Left ventricle myocardium inferior (tissue), 1 donor: ENCODE measurements at places on chromosomes 16 and 17. TPM values are rescaled to one million over a fixed set of nuclear protein-coding genes. Genes with fewer than 3 reads are reported as not detected.

- no peak for DNase-seq
Observed at GRCh38 chr17:74950207-74950606, 14.5 kb downstream of the OTOP3 start.

DNA sequence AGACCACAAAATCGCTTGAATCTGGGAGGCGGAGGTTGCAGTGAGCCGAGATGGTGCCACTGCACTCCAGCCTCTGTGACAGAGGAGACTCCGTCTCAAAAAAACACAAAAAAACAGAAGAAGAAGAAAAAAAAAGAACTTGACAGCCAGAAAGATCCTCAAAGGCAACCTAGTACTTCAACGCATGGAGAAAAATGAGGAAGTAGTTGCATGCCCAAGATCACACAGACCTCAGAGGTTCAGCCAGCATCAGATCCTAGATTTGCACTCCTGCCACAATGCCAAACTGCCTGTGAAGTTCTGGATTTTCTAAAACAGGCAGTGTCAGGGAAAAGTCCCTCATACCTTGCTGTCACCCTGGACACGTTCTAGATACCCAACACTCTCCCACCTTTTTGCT is 1.5 kb downstream of the ATPAF2 start:
- no peak for DNase-seq

GRCh38 chr17:16488968-16489337 is 3.0 kb downstream of the LRRC75A start:
- no peak for DNase-seq

Gene HSPB9
- total RNA-seq = not detected

Gene KRT28
- not detected for total RNA-seq

DNA sequence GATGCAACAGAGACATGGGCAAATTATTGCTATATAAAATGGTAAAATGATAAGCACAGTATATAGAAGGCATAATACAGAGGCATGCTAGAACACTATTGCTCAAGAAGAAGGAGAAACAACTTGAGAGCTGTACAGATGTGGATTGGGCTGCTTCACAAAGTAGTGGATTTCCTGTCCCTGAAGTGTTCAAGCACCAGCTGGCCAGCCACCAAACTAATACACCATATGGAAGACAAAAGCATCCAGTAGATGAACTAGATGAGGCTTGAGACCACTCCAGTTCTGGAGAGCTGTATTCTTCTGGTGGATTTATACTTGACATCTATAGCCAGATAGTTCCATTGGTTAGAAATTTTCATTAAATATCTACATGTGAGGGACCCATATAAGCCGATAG is 134.1 kb upstream of the GNAO1 start:
- DNase-seq = no peak

- no peak for DNase-seq
Observed at GRCh38 chr17:4710693-4711634, 532 bp downstream of the ARRB2 start.

- DNase-seq = no peak
Observed at GRCh38 chr16:11715246-11715947, 27.3 kb downstream of the TXNDC11 start.

Gene TBC1D3C
- total RNA-seq = not detected

GRCh38 chr16:4272114-4272956 is 488 bp downstream of the TFAP4 start:
- DNase-seq = peak; percentile 61

DNA sequence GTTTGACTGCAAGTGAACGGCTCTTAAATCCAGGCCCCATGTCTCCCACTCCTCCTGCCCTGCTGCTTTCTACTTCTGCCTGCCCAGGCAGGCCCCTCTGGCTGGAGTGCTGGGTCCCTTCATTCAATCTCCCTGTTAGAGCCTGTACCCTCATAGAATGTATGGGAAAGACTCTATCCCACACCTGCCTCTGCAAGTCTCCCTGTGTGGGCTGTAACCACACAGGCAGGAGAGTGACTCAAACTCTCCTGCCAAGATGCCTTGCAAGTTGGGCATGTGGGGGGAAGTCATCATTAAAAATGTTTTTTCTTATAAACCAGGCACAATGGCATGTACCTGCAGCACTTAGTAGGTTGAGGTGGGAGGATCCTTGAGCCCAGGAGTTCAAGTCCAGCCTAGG is 77.5 kb downstream of the PLXDC1 start:
- DNase-seq = no peak

Gene SLFN12L
- 0.25 TPM for total RNA-seq

Gene LITAFD
- not detected for total RNA-seq

DNA sequence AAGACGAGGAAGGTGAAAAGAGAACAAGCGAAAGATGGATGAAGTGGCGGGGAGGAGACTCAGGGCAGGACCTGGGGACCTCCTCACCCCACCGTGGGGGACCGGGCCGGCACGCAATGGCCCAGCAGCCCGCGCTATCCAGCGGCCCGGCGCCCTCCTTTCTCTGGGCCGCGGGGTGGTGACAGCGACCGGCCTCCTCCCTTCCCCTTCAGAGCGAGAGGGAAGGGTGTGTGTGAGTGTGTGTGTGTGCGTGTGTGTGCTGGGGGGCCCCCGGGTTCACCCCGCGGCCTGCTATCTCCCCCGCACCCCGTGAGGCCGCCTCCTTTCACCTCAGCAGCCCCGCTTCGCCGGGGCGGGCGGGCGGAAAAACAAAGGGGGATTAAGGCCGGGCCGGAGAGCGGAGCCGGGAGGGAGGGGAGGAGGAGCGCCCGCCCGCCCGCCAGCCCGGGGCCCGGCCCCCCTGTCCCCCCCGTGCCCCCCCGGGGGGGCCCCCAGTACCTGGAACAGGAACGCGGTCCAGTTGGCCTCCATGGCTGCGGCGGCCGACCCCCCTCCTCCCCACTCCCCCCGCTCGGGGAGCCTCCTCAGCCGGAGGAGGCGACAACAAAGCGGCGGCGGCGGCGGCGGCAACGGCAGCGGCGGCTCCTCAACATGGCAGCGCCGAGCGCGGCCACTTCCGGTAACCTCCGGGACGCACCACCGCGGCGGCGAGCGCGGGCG is at the start of gene VEZF1:
Gene VEZF1 (minus strand): TSS at position 674 of the 720 bp plus-strand sequence. CDS start 143 bp downstream, at position 531.
- DNase-seq = peak; percentile 82

- DNase-seq = peak; percentile 66
Observed at GRCh38 chr17:9115214-9116191, 94.2 kb downstream of the NTN1 start.

Gene HOXB1
- not detected for total RNA-seq

DNA sequence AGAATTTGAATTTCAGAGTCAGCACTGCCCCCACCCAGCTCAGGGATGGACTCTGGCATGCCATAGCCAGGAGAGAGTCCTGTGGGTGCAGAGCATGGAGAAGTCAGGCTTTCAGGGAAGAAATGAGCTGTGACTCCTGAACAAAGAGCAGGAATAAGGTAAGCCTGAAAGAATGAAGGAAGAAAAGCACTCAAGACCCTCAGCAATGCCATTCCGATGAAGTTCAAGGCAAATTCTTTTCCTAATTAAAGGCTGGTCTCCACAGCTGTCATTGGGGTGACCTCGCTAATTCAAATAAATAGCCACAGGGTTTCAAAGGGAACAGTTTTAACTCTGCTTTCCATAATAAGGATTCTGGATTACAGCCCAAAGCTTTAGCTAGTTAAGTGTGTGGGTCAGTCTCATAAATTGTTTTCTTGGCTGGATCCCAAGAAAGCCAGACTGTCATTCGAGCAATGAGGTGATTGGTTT is 31.7 kb downstream of the TOM1L2 start:
- DNase-seq = no peak

Gene IKZF3
- 0.16 TPM for total RNA-seq

GRCh38 chr16:58515871-58516767 is 802 bp downstream of the SETD6 start:
- no peak for DNase-seq

- DNase-seq = no peak
Observed at GRCh38 chr17:45319239-45319703, 2.5 kb upstream of the MAP3K14 start.

Gene ARL5C
- total RNA-seq = not detected

DNA sequence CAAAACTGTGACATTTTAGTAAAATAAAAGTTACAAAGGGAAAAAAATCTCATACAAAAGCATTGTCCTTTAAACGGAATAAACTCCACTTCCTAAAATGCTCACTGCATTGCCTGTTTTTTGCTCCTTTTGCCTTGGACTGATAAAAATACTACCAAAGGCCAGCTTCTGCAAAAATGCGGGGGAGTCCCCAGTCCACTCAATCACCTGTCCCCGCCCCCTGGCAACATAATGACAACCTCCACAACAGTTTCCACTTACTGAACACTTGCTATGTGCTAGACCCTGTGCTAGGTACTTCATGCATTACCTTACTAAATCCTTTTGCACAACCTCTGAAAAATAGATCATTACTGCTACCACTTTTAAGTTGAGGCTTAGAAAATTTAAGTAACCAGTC is 172.7 kb upstream of the CCL2 start:
- no peak for DNase-seq

GRCh38 chr16:88752386-88753002 is 32.5 kb downstream of the PIEZO1 start:
- no peak for DNase-seq

Gene CLEC3A
- total RNA-seq = not detected

DNA sequence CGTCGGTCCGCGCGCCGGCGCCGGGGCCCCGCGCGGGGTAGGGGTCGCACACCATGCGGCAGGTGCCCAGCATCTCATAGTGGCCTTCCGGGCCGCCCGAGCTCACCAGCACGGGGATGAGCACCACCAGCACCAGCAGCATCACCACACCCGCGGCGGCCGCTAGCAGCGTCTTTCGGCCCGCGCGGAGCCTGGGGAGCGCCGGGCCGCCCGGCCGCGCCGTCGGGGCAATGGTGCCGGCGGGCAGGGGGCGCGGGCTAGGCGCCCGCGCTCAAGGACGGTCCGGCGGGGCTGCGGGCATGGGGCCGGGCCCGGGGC is 237 bp downstream of the C1QL1 start:
- no peak for DNase-seq

DNA sequence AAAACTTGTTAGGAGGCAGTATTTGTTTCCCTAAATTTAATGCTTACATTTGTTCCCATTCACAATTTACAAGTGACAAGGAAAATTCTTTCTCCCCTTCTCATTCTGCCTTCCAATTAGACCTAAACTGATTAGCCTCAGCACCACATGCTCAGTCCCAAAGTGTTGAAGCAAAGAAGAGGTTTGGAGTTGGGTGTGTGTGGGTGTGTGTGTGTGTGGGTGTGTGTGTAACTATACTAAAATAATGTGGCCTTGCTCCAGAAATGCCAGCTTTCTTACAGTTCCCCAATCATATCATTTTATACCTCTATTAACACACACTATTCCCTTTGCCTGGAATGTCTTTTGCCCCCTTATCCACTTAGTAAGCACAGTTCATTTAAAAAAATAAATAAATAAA is 6.9 kb upstream of the UTP6 start:
- no peak for DNase-seq

GRCh38 chr16:69910964-69911363 is 40.2 kb upstream of the CLEC18A start:
- DNase-seq = no peak

Gene PLA2G10
- total RNA-seq = not detected

DNA sequence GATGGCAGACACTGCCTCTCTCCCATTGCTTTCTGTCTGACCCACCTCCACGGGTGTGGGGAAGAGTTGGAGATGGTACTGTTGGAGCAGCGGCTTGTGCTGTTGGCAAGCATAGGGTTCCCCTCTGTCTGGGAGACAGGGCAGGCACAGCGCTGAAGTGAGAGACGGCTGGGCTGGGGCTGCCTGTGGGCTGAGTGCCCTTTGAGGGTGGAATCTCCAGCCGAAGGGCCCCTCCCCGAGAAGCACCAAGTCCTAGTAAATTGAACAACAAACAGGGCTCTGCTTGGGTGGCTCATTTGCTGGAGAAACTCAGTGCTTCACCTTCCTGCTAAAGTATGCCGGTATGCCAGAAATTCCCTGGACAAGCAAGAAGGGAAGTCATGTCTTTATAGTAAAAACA is 79.7 kb downstream of the KSR1 start:
- DNase-seq = no peak

GRCh38 chr17:34107019-34107418 is 148.1 kb upstream of the CCL2 start:
- no peak for DNase-seq

DNA sequence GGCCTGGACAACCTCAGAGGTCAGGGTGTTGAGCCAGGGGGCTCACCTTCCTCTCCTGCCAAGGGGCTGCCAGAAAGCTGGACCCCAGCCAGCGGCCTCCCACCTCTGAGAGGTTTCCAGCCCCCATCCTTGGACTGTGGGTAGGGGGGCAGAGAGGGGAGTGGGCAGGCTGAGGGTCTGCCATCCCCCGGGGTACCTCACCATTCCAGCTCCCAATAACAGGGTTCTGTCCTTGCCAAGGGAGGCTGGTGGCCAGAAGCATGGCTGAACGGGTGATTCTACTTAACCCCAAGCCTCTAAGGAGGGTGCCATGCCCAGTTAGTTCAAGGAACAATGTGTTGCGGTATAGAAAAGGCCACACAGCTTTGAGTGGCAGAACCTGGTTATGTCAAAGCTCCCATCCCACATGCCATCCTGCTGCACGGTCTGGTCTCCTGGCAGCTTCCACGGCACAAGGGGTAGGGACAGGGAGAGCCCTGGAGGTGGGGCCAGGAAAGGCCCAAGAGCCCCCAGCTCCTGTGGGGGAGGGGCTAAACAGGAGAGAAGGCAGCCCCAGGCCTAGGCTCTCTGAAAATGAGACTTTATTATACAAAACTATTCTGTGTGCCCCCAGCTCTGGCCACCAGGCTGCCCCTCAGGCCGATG is 19.8 kb downstream of the B9D1 start:
- DNase-seq = no peak

GRCh38 chr16:1963806-1964505 is 670 bp downstream of the RPS2 start:
- DNase-seq = no peak

DNA sequence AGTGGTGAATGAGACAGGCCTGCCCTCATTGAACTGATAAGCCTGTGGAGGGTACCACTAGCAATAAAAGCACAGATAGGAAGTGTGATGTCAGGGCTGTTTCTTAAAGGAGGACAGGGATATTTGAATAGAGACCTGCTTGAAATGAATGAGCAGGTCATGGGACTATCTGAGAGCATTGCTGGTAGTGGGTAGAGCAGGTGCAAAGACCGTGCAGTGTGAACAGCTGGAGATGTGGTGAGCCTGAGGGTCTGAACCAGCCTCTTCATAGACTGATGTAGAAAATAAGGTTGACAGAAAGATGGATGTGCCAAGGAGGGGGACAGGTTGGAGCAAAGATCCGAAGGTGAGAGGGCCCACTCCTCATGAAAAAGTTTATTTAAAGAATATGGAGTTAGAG is 2.4 kb downstream of the NUP93 start:
- no peak for DNase-seq

DNA sequence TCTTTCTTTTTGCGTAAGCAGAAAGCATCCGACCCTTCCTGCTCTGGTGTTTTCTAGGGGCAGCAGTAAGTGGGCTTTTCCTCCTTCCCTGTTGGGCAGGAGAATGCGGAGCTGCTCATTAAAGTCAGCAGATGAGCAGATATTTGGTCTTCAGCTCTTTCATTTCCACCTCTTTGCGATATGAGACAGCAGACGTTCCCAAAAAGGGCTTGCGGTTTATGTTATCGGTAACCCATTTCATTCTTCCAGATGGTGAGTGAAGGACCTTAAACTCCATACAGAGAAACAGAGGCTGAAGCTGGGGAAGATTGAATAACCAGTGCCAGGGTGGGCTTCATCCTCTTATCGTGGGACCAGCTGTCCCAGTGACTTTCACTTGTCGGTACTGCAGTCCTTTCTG is 40.7 kb downstream of the KSR1 start:
- DNase-seq = no peak
